Left cardiac atrium (tissue), 4 donors: ENCODE measurements at places on chromosomes 4 and X. TPM values are rescaled to one million over a fixed set of nuclear protein-coding genes. Genes with fewer than 3 reads are reported as not detected.
A peak's percentile ranks its signal among the peaks of the same experiment; 100 is the strongest.

DNA sequence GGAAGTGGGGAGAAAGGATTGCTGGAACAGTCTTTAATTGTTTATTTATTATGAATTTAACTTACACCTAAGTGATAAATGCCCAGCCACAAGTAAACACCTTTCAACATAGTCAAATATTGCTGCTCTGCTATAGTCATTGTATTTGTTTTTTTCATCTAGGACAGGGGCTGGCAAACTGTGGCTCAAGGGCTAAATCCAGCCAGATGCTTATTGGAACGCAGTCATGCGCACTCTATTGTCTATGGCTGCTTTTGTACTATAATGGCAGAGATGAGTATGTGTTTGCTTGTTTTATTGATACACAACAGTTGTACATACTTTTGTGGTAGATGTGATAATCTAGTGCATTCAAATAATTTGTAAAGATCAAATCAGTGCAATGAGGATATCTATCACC is 95.3 kb downstream of the ZAR1 start:
- DNase-seq = no peak

DNA sequence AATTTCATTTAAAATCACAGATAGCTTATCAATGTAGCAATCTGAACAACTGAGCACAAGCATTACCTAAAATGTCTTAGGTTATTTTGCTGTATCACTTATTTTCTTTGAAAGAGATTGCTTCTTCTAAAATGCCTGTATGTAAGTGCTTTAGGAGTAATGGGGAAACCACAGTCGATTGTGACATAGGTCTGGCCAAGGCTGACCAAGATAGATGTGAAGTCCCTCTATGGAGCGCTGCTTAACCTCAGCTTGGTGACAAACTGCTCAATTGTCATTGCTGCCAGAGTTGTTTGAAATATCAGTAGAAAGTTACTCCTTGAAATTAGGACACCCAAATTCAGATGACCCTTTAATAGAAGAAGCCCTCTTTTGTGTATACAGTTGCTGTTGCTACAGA is 401.9 kb upstream of the NDST4 start:
- DNase-seq = no peak

- DNase-seq = peak; percentile 75
Observed at GRCh38 chr4:140237616-140238350, 83.8 kb upstream of the MAML3 start.

GRCh38 chr4:153205757-153206156 is 1.5 kb downstream of the TRIM2 start:
- DNase-seq = no peak

DNA sequence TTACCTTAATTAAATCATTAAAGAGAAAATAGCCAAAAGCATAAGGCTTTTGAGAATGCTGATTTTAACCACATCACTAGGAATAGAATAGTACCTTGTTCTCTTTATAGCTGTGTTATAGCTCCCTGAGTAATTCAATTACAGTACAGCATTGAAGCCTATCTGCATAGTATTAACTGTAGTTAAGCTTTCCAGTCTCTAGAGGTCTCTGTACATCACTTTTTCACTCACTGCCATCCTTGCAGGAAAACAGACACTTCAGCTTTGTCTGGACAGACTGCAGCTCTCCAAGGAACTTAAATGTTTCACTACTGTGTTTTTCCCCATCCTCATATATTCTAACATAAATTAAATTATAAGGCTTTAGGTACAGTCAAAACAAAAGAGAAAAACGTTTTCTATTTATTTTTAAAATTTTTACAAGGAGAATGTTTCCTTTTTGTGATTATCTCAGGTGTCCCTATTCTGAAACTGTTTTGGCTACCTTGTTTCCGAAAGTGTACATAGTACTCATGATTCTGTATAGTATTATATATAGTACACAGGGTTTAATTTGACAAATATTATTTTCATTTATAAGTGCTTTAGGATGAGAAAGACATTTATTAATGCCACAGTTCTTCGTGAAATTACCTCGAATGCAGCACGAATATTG is 407.9 kb downstream of the PCDH18 start:
- DNase-seq = no peak

GRCh38 chr4:184364100-184364921 is 110.0 kb downstream of the IRF2 start:
- DNase-seq = no peak

GRCh38 chr4:113619526-113619925 is 142.0 kb downstream of the CAMK2D start:
- no peak for DNase-seq

DNA sequence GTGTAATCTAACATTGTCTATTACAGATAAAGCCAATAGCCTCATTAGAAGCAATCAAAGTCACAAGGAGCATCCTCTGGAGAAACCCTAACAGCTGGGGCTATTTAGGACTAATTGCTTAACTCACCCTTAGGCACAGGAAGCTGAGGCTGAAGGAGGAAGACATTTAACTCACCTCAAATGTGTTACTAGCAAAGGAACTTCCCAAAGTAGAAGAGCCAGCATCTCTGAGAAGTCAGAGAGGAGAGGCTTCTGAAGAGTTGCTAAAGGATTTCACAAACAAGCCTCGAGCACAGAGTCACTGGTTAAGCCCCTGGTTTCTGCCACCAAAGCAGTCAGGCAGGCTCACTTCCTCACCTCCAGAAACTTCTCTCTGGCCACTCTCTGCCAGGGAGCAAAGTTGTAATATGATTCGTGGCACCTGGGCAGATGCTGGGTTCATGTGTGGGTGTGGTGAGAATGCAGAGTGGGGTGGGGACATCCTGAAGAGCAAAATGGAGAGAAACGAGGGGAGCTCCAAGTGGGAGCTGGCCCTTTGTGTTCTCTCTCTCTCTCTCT is 201.3 kb downstream of the HS6ST2 start:
- no peak for DNase-seq

- DNase-seq = no peak
Observed at GRCh38 chr4:145319751-145320150, 139.4 kb upstream of the OTUD4 start.

Gene PLXNB3
- total RNA-seq = 7.1 TPM

DNA sequence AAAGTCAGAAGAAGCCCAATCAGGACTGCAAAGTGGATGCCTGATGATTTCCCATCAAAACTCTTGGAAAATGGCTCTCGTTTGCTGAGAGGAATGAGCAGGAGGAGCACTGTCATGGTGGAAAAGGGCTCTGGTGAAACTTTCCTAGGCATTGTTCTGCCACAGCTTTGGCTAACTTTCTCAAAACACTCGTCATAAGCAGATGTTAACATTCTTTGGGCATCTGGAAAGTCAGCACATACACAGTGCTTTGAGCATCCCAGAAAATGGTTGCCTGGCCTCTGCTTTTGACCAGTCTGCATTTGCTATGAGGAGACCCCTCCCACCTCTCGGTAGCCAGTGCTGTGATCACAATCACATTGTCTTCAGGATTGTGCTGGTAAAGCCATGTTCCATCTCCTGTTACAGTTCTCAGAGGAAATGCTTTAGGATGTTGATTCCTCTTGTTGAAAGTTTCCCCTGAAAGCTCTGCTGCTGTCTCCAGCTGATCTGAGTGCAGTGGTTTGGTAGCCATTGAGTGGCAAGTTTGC is 25.2 kb upstream of the TBC1D14 start:
- DNase-seq = no peak

GRCh38 chr4:6885953-6886557 is 23.6 kb upstream of the TBC1D14 start:
- peak; percentile 74 for DNase-seq

Gene PASD1
- not detected for total RNA-seq

Gene GSX2
- not detected for total RNA-seq

GRCh38 chr4:7050481-7051143 is 7.4 kb downstream of the TADA2B start:
- no peak for DNase-seq

Gene CTAG1A
- total RNA-seq = not detected

Gene DDX60
- 6.8 TPM for total RNA-seq

GRCh38 chr4:155692361-155692760 is 25.7 kb downstream of the GUCY1A1 start:
- DNase-seq = no peak

DNA sequence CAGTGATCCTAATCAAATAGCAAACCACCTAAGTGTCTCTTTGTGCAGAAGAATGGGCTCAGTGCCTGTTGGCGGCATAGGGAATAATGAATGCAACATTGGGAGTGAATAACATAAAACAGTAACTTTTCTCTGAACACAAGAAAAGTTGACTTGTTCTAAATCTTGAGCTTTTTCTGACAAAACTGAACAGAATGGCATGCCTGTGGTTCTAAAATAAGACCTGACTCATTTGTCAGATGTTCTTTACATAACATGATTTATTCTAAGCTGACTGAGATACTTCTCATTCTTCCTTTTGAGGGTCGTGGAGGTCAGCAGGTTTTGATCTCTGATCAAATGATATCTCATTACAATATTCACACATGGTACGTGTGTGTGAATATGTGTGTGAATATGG is 165.4 kb upstream of the WDR1 start:
- DNase-seq = no peak

- no peak for DNase-seq
Observed at GRCh38 chr4:120055795-120056194, 10.9 kb downstream of the MAD2L1 start.

GRCh38 chr4:5746829-5747737 is 36.1 kb downstream of the EVC start:
- DNase-seq = no peak

Gene LRAT
- total RNA-seq = 0.29 TPM

Gene GIMD1
- total RNA-seq = not detected

- no peak for DNase-seq
Observed at GRCh38 chr4:136281889-136282288, 1250.4 kb downstream of the PCDH18 start.

GRCh38 chr4:174340714-174341113 is 57.0 kb downstream of the CEP44 start:
- no peak for DNase-seq

Gene EDA
- total RNA-seq = 17.5 TPM

Gene SPANXC
- not detected for total RNA-seq

- DNase-seq = no peak
Observed at GRCh38 chr4:152997771-152998487, 61.8 kb downstream of the FHDC1 start.

Gene COX7B2
- total RNA-seq = not detected

Gene DIAPH2
- 13.0 TPM for total RNA-seq

DNA sequence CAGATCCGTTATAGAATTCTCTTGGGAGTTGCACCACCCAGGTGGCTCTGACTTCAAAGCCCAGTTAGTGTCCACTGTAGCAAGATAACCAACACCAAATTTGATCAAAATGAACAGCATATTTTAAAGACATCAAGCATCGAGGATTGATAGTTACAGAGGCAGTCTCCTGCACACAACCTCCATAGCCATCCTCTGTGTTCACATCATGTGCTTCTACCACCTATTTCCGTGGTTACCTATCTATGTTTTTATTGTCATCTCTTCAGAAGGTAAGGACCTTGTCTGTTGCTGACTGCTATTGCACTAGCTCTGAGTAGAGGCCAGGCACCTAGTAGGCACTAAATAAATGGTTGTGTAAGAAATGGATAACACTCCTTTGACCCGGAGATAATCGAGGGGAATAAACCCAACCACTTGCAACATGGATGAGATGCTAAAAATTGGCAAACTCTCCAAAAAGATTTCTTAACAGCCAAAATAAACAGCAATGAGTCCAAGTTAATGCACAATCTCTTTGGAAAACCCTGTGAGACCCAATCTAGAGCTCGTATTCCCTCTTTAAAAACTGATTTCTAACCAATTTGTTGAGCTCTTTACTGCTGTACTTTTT is 14.7 kb upstream of the C1QTNF7 start:
- no peak for DNase-seq

DNA sequence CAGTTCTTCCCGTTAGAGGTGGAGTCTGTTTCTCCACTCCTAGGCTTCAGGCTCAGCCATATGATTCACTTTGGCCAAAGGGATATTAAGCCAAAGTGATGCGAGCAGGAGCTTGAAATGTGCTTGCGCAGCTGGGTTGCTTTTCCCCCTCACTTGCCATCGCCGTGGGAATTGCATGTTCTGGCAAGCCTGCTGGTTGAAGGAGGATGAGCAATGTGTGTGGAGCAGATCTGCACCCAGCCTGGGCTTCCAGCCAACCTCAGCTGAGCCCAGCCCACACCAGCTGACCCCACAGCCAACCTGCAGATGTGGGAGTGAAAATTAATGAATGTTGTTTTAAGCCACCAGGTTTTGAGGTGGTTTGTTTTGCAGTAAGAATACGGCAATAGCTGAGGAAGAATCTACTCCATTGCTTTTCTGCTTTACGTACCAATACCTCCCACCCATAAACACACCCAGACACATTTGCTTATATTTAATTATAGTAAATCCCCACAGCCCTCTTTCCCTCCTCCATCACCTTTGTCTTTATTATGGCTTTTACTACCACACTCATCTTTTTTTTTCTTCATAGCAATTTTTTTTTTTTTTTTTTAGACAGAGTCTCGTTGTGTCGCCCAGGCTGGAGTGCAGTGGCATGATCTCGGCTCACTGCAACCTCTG is 132.8 kb upstream of the FUNDC1 start:
- peak; percentile 47 for DNase-seq

DNA sequence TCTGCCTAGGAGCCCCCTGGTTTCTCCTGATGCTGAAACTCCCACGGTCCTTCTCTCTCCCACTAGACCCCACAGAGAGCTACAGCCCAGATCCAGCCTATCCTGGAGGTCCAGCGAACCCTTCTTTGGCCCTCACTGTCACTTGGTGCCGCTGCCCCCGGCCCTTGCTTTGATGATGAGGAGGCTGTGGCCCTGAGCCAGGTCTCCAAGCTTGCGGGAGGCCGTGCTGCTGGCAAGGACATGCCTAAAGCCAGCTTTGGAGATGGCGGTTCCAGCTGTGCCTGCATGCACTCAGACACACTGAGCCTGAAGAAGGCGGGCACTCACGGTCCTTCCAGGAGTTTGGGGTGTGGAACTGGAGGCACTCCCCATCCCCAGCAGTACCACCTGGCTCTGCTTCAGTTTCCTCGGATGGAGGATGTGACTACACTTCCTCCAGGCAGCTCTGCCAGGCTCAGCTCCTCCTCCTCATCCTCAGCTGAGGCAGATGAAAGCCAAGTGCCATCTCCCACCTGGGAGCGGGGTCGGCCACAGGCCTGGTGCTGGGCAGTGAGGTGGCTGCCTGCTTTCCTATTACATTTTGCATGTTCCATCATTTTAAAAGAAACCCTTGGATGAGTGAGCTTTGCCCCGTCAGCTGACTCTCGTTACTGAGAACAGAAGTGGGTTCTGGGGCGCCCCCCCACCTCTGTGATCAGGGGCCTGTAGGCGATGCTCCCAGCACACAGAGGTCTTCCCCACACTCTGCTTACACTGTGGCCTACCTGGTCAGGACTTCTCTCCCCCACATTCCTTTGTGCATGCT is 9.0 kb downstream of the TNIP2 start:
- DNase-seq = no peak

Gene FDCSP
- total RNA-seq = not detected
